Sigmoid colon (tissue), 7 donors: ENCODE measurements at places on chromosomes 5 and 9. TPM values are rescaled to one million over a fixed set of nuclear protein-coding genes. Genes with fewer than 3 reads are reported as not detected.

DNA sequence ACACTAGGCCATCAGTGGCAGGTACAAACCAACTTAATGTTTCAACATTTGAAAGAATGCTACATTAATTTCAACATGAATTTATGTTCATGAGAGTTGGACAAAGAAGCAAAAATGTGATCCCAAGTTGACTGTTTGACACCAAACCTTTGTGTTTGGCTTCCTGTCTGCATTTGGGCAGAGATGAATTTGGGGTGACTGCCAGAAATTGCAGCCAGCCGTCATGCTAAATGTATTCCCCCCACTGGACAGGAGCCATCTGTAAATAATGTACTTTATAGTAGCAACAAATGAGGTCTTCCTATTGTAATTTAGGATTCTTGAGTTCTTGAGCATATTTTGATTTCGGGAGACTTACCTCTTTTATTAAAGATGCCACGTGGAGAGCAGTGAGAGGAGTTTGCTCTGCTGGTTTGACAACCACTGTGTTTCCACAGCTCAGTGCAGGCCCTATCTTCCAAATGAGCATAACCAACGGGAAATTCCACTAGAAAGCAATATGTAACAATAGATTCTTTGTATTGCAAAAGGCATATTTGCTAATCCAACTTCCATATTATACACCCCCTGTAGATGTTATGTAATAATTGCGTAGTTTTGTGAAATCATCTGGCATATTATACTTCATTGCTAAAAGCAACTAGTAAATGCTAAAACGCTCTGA is 27.6 kb downstream of the ALDH1A1 start:
- no peak for DNase-seq

DNA sequence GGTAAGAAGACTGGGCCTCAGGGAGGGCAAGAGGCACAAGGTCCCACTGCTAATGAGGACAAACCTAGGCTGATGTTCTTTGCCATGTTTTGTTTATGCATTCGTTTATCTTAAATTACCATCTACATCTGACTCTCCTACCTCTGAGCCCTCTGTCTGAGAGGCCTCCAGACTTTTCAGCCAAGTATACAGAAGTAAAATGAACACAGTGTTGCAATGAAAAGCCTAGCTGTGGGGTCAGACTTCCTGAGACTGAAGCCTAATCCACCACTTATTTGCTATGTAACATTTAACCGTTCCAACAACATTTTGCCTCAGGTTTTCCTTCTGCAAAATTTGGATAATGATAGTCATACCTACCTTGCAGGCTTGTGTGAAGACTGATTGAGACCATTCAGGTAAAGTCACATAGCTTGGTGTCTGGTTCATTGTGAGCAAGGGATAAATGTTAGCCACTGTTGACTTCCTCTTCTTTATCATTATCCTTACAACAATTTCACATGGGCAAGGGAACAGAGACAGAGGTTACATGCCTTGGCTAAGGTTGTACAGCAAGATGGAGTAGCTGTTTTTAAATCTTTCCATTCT is 374.9 kb upstream of the CLINT1 start:
- no peak for DNase-seq

Gene SPINK9
- total RNA-seq: not detected

Gene EFNA5
- 6.8 TPM for total RNA-seq
